ENCODE measurements at places on chromosomes 6 and 20.

DNA sequence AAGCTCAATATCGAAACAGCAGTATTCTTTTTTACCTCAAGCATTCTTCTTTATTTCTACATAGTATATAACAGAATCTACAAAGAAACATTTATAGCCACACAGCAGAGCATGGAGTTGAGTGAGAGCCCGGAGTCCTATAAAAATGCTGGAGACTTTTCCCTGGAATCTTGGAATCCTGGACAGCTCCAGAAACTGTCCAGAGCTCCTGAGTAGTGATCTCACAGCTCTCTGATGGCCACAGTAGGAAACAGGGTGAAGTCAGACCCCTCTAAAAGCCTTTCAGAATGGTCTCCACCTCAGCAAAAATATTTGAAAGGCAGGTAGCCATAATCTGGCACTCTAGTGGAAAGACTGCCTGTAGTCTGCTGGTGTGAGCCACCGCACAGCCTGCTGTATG lies 149.3 kb upstream of the STXBP5 start:
- no peak for DNase-seq

DNA sequence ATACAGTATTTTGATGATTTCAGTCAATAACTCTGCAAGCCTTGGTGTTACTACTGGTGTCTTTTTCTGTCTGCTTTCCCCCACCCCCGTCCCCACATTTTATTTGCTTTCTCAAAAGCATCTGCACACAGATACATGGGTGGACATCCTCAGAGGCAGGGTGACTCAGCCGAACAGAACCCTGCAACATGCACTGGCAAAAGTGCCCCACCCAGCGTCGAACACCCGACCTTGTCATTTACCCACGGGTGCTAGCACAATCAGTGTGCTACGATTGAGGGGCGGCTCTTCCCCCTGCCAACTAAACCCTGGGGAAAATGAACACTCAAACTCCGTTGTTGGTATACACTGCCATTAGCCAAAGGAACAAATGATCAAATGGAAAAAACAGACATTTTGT lies 115.9 kb upstream of the NAA20 start:
- DNase-seq: no peak

DNA sequence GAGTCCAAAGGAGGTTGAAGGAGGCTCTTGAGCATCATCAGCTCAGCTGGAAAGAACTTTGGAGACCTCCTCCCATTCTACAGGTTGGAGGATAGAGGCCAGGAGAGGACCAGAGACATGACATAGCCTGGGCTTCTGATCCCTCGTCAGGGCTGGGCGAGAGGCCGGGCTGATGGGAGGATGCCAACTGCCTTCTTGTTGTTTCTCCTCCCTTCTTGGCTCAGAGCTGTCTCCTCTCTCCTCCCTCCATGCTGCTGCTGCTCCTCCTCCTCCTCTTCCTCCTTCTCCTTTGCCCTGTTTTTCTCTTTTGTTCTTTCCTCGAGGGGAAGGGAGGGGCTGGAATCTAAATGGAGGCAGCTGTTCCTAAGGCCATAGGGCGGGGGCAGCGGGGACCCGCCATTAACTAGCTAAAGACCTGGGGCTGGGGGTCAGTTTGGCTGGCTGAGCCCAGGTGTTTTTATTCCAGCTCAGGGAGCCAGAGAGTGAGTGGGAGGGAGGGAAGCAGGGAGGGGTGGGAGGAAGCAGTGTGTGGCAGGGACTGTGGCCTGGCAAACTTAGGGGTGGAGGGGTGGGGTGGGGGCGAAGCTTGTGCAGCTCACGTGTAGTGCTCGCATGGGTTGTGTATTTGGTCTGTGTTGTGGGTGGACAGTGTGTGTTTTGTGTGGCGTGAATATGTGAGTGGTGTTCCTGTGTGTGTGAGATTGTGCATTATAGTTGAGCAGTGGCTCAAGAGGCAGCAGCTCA lies 84.8 kb downstream of the CD40 start:
- DNase-seq: no peak

- DNase-seq: no peak
These were observed 9.1 kb downstream of the C6orf52 start for GRCh38 chr6:10685092-10685915.

DNA sequence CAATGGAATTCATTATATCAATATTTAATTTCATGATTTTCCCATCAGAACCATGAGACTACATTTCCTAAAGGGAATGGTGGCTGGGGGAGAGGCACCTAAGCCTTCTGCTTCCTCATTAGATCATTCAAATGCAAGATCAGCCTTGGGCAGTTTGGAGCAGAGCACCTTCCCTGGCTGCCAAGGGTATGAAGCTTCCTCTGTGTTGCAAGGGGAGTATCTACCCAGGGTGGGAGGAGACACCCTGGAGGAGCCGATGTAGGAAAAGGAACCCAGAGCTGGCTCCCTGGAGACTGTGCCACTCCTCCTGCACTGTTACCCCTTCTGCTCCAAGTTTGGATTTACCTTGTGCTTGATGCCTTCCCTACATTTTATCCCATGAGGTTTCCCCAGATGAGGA lies 299.7 kb upstream of the PRDM1 start:
- no peak for DNase-seq

- DNase-seq: no peak
These were observed 669.3 kb upstream of the GJE1 start for GRCh38 chr6:141463237-141463977.

GRCh38 chr20:53245574-53245973 lies 273.4 kb downstream of the TSHZ2 start:
- DNase-seq: no peak

- no peak for DNase-seq
These were observed 70.4 kb downstream of the PLAGL1 start for GRCh38 chr6:143937668-143937970.

- DNase-seq: no peak
These were observed 336 bp upstream of the SMPDL3A start for GRCh38 chr6:122788663-122789181.

GRCh38 chr20:59788196-59788735 lies 145.2 kb downstream of the SYCP2 start:
- no peak for DNase-seq

GRCh38 chr6:71584712-71585436 lies 296.3 kb downstream of the OGFRL1 start:
- no peak for DNase-seq

Measured in germinal center (tissue), 1 donor.